Bladder microvascular endothelial cell (primary cell): ENCODE measurements at places on chromosomes 5 and 9. TPM values are rescaled to one million over a fixed set of nuclear protein-coding genes. Genes with fewer than 3 reads are reported as not detected.

CAMK2A gene
- total RNA-seq = not detected in 2 replicates

CCDC192 gene
- total RNA-seq = not detected in 2 replicates

MLANA gene
- total RNA-seq = not detected in 2 replicates

SAXO1 gene
- total RNA-seq = under 0.01 TPM in 1 of 2 replicates, not detected in the other

PCDHA9 gene
- 0.06 TPM in 1 of 2 replicates, not detected in the other for total RNA-seq

PFN3 gene
- total RNA-seq = not detected in 2 replicates

TAF11L10 gene
- total RNA-seq = not detected in 2 replicates
